ENCODE measurements at places on chromosomes 2 and 18. TPM values are rescaled to one million over a fixed set of nuclear protein-coding genes. Genes with fewer than 3 reads are reported as not detected.

GRCh38 chr18:58325494-58325893 lies 281.5 kb downstream of the NEDD4L start:
- H3K4me3 ChIP-seq = no peak overlapping the region
- peaks cover 23% of the 10 kb centered on the region for H3K4me1 ChIP-seq
- H3K27me3 ChIP-seq = no peaks in the 10 kb centered on the region
- no peak overlapping the region for H3K27ac ChIP-seq
- peaks cover 41% of the 10 kb centered on the region for H3K36me3 ChIP-seq

- H3K27ac ChIP-seq = no peak overlapping the region
- peaks cover 5% of the 10 kb centered on the region for H3K36me3 ChIP-seq
- H3K4me3 ChIP-seq = no peak overlapping the region
- no peaks in the 10 kb centered on the region for H3K4me1 ChIP-seq
- DNase-seq = no peak
Measured at GRCh38 chr2:150279686-150280085, 207.8 kb downstream of the RND3 start.

DNA sequence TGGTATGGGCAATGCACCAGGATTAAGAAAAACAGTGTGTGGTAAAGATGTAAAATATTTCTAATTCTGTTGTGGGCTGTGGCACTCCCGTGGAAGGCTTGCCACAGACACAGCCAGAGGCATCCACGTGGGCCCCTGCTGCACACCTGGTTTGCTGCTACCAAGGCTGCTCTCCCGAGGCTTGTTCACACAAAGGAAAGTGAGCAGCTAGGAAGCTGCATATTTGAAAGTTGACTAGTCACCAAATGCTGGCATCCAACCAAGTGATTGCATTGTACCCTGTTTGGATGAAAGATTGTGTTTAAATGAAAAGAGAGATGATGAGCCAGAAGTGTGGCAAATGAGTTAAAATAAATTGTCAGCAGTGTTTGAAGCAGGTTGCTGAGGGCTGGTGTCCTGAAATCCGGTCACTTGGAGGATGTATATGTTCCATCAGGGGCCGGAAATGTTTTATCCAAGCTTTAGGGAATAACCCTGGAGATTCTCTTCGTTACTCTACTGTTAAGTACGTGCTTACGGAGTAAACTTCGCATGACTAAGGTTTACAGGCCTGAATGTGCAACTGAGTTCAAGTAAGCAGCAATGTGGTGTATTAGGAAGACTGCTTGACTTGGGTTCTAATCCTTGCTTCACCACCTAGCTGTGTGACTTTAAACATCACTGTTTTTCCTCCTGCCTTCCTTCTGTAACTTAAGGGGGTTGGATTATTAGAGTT lies 86.1 kb downstream of the MSH2 start:
- peaks cover 15% of the 10 kb centered on the region for H3K4me1 ChIP-seq
- DNase-seq = peak; percentile 63

DNA sequence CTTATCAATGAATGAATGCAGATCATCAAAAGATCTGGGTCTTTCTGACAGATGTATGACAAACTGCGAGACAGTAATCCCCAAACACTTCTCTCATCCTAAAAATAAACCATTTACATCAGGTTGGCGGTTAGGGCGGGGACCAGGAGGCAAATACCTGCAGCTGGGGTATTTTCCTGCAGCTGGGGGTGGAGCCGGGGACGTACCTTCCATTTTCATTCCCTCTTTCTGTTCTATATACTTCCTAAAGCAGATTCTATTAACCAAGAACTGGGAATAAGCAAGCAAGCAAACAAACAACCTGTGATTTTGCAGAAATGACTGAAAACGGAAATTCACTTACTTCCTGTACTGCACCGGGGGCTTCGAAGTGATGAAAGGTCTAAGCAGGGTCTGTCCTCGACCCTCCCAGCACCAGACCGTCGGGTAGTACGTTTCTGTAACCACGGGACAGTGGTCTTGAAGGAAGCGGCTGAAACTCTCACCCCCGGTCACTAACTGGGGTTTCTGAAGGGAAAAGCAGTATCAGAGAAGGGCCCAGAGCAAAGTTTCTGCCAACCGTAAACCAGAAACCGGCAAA lies 1.2 kb downstream of the ABHD3 start:
- DNase-seq = peak; percentile 45
- H3K27me3 ChIP-seq = no peaks in the 10 kb centered on the region
- H3K4me1 ChIP-seq = peaks cover 7% of the 10 kb centered on the region
- H3K4me3 ChIP-seq = peak overlapping the region; percentile 88
- peaks cover 50% of the 10 kb centered on the region for H3K36me3 ChIP-seq

- no peak overlapping the region for H3K27ac ChIP-seq
- no peak overlapping the region for H3K4me3 ChIP-seq
- peaks cover 17% of the 10 kb centered on the region for H3K4me1 ChIP-seq
- no peaks in the 10 kb centered on the region for H3K36me3 ChIP-seq
- no peaks in the 10 kb centered on the region for H3K27me3 ChIP-seq
- no peak for DNase-seq
Measured at GRCh38 chr2:33083699-33084387, 137.1 kb downstream of the LTBP1 start.

DNA sequence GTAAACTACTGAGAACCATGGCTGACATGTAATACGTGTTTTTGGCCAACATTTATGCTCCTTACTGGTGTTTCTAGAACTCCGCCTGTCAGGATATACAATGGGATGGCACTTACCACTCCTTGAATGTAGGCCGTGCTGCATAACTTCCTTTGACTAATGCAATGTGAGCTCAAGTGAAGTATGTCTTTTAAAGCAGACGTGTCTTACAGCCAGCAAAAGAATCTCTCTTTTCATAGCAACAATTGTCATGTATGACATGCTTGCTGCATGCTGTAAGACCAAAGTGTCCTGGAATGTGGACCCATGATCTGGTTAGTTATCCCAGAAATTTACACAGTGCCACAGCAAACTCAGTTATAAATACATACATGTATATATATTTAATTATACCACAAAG lies 1202.7 kb upstream of the PIK3C3 start:
- H3K27me3 ChIP-seq = no peaks in the 10 kb centered on the region
- H3K4me1 ChIP-seq = no peaks in the 10 kb centered on the region
- no peaks in the 10 kb centered on the region for H3K36me3 ChIP-seq
- no peak overlapping the region for H3K27ac ChIP-seq

DNA sequence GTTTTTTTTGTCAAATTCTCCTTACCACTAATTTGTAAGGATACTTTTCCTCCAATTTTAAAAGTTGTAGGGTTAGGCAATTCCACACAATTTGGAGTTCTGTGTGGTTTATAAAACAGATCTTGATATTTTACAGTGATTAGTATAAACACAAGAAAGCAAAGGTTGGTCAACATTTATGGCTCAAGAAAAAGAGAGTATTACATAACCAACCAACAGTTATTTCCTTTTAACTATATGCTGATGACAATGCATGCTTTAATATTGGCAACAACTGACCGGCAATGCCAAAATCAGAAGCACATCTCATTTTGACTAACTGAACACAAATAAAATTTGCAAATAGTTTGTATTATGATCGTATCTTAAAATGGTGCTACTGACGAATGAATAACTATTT lies 137.2 kb downstream of the CDH2 start:
- no peak overlapping the region for H3K4me3 ChIP-seq
- H3K27ac ChIP-seq = no peak overlapping the region
- H3K36me3 ChIP-seq = no peaks in the 10 kb centered on the region
- no peak for DNase-seq

DNA sequence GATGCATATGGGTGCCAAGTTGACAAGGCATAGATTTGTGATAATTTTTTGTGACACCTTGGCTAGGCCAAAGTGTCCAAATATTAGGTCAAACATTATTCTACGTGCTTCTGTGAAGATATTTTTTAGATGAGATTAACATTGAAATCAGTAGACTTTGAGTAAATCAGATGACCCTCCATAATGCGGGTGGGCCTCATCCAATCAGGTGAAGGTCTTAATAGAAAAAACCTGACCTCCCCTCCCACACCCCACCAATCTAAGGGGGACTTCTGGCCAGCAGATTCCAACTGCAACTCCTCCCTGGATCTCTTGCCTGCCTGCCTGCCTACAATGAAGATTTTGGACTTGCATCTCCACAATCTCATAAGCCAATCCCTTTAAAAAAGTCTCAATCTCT lies 118.8 kb upstream of the LMAN1 start:
- H3K27me3 ChIP-seq = peaks cover 88% of the 10 kb centered on the region
- no peaks in the 10 kb centered on the region for H3K4me1 ChIP-seq
- H3K27ac ChIP-seq = no peak overlapping the region
- H3K36me3 ChIP-seq = no peaks in the 10 kb centered on the region
- DNase-seq = no peak

DNA sequence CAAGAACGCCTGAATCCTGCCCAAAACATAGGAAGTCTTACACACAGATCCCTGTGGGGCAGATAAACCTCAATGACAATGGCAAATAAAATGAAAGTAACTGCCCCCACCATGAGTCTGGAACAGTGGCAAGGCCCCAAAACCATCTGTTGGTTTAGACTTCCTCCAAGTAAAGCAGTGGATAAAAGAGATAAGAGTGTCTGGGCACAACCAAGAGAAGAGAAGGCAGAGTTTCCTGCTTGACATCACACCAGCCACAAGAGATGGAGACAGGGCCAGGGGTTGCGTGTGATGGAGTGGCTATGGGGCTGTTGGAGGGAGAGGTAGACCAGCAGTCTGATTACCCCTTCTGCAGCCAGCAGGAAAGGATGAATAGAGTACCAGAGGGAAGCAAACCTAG lies 212.1 kb upstream of the POU3F3 start:
- H3K27ac ChIP-seq = no peak overlapping the region
- no peaks in the 10 kb centered on the region for H3K4me1 ChIP-seq
- no peak for DNase-seq

- no peak overlapping the region for H3K4me3 ChIP-seq
- no peaks in the 10 kb centered on the region for H3K4me1 ChIP-seq
- H3K27ac ChIP-seq = no peak overlapping the region
Measured at GRCh38 chr2:222506230-222506935, 82.0 kb downstream of the SGPP2 start.

PUM2 gene
- total RNA-seq = 96.8 TPM

EPHA4 gene
- 2.8 TPM for total RNA-seq

RTKN gene
- 103 TPM for total RNA-seq

KCNG2 gene
- not detected for total RNA-seq

ANKRD30BL gene
- total RNA-seq = not detected

All from Calu3 (cell line).